ENCODE measurements at places on chromosomes 1 and 21. TPM values are rescaled to one million over a fixed set of nuclear protein-coding genes. Genes with fewer than 3 reads are reported as not detected.

GRCh38 chr1:23167353-23168078 lies 1.1 kb downstream of the LUZP1 start:
- peak; percentile 50 for DNase-seq

DNA sequence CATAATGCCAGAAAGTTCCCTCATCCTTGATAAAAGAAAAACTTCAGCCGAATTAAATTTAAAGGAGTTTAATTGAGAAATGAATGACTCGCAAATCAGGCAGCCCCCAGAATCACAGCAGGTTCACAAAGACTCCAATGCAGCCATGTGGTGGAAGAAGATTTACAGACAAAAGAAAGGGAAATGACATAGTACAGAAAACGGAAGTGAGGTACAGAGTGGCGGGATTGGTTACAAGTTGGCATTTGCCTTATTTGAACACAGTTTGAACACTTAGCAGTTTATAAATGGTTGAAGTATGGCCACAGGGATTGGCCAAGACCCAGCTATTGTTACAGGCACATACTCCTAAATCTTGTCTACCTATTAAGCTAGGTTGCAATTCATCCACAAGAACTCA lies 46.6 kb downstream of the HIVEP3 start:
- DNase-seq, result no peak

- no peak for DNase-seq
Measured at GRCh38 chr1:54255026-54255702, 55.2 kb downstream of the MRPL37 start.

DNA sequence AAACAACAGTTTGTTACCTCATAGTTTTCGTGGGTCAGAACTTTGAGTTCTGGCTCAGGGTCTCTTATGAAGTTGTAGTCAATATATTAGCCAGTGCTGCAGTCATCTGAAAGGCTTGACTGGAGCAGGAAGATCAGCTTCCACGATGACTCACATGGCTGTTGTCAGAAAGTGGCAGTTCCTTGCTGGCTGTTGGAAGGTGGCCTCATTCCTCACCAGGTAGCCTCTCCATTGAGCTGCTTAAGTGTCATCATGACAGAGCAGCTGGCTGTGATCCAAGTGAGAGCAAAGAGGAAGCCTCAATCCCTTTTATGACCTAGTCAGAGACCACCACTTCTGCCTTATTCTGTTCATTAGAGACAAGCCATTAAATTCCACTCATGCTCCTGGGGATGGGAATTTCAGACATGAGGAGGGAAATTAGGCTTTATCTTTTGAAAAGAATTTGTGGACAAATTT lies 5.6 kb downstream of the OSBPL9 start:
- peak; percentile 22 for DNase-seq

DNA sequence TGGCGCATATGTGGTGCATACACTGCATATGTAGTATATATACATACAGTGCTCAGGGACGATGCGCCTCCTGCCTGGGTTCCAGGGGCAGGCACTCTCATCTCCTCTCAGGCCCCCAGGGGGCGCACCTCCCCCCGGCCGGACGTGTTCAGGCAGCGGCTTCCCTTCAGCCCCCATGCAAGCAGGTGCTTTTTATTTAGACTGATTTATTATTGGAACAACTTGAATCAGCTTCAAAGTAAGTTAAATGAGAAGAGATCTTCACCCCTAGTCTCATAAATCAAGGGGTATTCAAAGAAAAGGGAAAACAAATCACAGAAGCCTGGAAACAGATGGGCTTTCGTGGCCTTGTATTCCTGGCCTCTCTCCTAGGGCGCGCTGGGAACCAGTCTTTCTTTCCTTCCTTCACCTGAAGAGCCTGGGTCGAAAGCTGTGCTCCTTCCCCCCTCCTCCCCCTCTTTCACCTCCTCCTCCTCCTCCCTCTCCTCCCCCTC lies 64.6 kb downstream of the UBIAD1 start:
- peak; percentile 43 for DNase-seq

- DNase-seq, result no peak
Measured at GRCh38 chr1:5856246-5856815, 135.9 kb downstream of the NPHP4 start.

DNA sequence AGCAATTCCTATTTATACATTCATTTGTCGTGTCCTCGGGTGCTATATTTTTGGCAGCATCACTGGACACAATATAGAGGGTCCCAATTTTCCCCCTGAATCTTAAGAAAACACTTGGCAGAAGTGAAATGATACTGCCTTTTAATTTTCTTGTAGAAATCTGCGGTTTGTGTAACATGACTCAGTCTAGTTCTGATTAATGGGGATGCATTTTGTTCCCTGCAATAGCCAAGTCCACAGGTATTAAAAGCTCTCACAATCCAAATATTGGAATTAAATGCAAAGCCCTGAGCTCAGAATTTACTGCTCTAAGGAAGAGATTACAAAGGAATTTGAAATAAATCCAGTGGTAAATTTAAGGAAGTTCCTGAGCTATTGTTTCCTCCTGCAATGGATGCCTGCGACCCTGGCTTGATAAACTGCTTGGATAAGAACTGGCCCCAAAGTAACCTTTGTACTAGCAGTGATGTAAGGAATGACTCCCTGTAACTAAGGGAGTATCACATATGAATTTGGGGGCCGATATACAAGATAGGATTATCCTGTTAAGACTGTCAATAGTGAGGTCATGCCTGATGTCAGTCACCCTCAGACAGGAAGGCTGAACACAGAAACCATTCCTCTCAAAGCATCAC lies 349.7 kb upstream of the C1orf87 start:
- no peak for DNase-seq

- no peak for DNase-seq
Measured at GRCh38 chr1:157313240-157313807, 175.1 kb upstream of the ETV3 start.

- no peak for DNase-seq
Measured at GRCh38 chr1:205568469-205569361, 63.1 kb downstream of the ELK4 start.

The CLDN8 gene
- total RNA-seq, result not detected

The DNALI1 gene
- 6.9 TPM for total RNA-seq

The PPIAL4G gene
- total RNA-seq, result not detected

The TSPAN2 gene
- 5.3 TPM for total RNA-seq

The AMY2A gene
- total RNA-seq, result not detected

The LORICRIN gene
- not detected for total RNA-seq

The PLA2G4A gene
- total RNA-seq, result 2.7 TPM

The MAB21L3 gene
- total RNA-seq, result not detected

Data from left ventricle myocardium inferior (tissue), 1 donor.